ENCODE measurements at places on chromosomes 16 and 17.

GRCh38 chr17:4696437-4696805, 7.5 kb downstream of the PELP1 start:
- no peak for DNase-seq

GRCh38 chr17:14330492-14330962, 29.6 kb downstream of the HS3ST3B1 start:
- DNase-seq: no peak

- DNase-seq: no peak
Observed at GRCh38 chr16:54744998-54745397, 185.7 kb upstream of the IRX5 start.

- no peak for DNase-seq
Observed at GRCh38 chr17:59149051-59149450, 5.9 kb downstream of the SKA2 start.

DNA sequence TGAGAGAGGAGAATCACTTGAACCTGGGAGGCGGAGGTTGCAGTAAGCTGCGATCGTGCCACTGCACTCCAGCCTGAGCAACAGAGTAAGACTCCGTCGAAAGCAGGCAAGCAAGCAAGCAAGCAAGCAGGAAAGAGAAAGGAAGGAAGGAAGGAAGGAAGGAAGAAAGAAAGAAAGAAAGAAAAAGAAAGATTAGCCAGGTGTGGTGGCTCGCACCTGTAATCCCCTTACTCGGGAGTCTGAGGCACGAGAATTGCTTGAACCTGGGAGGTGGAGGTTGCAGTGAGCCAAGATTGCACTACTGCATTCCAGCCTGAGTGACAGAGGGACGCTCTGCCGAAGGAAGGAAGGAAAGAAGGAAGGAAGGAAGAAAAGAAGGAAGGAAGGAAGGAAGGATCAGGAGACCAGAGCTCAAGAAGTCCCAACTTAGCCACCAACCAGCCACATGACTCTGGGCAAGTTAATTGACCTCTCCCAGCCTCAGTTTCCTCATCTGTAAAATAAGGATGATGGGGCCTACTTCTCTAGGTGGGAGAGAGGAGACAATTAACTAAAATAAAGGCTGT, 6.5 kb downstream of the GFAP start:
- DNase-seq: no peak

GRCh38 chr16:29663016-29663806, at the start of gene SPN:
Gene SPN (plus strand): TSS chr16:29663247. CDS start chr16:29663729, 482 bp downstream.
- peak; percentile 75 for DNase-seq

DNA sequence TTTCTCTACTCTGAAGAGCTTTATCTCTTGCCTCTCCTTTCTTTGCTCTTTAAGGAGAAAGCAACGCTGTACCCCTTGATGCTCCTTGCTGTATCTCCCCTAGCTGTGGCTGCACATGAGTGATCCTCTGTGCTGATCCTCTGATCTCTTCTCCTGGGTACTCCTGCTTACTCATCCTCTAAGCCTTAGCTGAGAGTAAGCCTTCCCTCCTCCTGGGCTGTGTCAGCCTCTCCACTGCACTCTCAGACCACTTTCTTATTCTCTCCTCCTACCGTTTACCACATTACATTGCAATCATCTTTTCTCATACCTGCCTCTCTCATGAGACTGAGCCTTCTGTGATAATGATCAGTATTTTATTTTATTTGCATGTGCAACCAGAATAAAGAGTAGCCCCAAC, 25.1 kb downstream of the SOX9 start:
- no peak for DNase-seq

- no peak for DNase-seq
Observed at GRCh38 chr17:8338753-8339140, 893 bp upstream of the ODF4 start.

- DNase-seq: no peak
Observed at GRCh38 chr16:20285993-20286499, 41.3 kb downstream of the GP2 start.

- DNase-seq: no peak
Observed at GRCh38 chr17:44865931-44866330, 18.2 kb downstream of the HIGD1B start.

- DNase-seq: peak; percentile 32
Observed at GRCh38 chr17:17236295-17237025, 508 bp downstream of the FLCN start.

DNA sequence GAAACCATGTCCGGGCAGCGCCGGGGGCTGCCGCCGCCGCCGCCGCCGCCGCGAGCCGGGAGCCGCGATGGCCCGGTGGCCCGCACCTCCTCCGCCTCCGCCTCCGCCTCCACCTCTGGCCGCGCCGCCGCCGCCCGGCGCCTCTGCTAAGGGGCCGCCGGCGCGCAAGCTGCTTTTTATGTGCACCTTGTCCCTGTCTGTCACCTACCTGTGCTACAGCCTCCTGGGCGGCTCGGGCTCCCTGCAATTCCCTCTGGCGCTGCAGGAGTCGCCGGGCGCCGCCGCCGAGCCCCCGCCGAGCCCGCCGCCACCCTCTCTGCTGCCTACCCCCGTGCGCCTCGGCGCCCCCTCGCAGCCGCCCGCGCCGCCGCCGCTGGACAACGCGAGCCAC, 587 bp downstream of the HS3ST4 start:
- no peak for DNase-seq

GRCh38 chr17:74647871-74648672, 24.5 kb upstream of the CD300E start:
- no peak for DNase-seq

DNA sequence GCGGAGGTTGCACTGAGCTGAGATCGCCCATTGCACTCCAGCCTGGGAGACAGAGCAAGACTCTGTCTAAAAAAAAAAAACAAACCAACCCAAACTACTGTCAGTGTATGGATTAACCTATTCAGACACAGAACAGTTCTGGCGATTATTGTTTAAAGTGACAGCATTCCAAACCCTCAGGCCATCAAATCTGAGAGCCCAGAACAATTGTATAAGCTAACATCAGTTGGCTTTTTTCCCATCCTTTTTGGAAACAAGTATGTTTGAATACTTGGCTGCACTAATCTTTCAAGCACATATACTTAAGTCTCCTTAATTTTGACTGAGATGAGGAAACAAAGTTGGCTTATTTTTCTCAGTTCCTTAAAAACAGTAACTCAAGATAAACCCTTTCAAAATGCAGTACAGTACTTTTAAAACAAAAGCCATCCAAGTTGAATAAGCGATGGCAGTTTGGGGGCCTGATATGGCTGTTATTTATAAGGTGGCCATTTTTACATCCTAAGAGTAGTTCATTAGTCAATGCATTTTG, 1.4 kb downstream of the ZSWIM7 start:
- no peak for DNase-seq

DNA sequence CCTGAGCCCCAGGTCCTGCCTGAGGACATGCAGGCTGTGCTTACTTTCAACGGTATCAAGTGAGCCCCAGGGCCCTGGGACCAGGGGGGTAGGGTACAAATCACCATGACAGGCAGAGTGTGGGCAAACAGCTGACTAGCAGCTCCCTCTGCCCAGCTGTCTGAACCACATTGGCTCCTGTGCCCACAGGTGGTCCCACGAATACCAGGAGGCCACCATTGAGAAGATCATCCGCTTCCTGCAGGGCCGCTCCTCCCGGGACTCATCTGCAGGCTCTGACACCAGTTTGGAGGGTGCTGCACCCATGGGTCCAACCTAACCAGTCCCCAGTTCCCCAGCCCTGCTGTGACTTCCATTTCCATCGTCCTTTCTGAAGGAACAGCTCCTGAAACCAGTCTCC, 10.0 kb downstream of the SLC46A1 start:
- DNase-seq: no peak

DNA sequence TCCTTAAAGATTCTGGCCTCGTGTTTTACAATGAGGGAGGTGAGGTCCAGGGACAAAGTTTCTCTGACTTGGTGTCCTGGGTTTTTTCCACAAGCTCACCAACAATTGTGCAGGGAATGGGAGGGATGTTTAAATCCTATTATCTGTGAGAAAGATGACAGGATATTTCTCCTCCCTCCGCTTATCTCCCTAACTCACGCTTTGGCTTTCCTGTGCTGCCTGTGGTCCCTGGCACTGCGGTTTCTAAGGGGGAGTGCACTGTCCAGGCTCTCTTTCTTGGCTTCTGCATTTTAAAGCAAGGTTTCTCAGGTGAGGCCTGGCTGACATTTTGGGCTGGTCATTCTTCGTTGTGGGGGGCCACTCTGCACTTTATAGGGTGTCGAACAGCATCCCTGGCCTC, 16.4 kb downstream of the GGA3 start:
- DNase-seq: no peak

DNA sequence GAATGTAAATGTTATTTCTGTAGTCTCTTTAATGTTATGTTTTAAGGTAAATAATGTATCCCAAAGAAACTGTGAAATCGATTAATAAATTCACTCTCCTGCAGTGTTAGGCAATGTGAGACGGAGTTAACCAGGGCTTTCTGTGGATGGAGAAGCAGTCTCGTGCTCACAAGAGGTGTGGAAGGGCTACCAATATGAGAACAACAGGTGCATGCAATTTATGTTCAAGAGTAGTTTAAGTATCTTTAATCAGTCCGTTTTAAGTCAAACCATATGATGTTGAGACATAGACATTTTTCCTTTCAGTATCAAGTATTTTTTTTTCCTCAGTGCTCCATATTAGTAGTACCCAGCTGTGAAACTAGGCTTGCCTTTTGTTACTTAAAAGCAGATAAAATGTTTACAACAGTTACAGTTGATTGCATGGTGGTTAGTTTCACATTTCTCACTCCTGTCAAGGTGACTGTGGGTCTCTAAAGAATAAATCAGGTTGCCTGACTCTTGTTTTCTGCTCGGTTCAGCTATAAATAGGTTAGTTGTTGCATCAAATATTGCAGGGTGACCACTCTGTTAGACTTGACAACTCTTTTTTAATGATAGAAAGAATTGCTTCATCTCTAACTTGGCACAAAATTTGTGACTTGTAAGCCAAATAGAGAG, 54.4 kb downstream of the COX10 start:
- peak; percentile 51 for DNase-seq

GRCh38 chr16:50067290-50067853, 1.6 kb downstream of the HEATR3 start:
- DNase-seq: peak; percentile 47

- DNase-seq: no peak
Observed at GRCh38 chr17:39813631-39814030, 50.5 kb downstream of the IKZF3 start.

DNA sequence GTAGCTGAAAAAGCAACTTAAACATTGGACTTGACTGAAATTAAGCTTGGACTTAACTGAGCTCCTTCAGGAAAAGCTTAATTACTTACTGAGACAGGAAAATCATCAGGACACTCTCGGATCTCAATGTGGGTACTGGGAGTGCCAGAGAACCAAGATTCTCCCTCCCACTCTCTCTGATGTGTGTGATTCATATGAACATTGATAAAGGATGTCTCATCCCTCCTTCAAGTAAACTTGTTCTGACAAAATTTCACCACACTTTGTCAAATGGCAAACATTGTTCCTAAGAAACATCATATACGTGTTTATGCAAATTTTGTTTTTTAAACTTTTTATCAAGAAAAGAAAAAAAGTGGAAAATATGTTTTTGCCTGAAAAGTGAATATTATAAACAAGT, 4.1 kb upstream of the SLFN5 start:
- DNase-seq: no peak

DNA sequence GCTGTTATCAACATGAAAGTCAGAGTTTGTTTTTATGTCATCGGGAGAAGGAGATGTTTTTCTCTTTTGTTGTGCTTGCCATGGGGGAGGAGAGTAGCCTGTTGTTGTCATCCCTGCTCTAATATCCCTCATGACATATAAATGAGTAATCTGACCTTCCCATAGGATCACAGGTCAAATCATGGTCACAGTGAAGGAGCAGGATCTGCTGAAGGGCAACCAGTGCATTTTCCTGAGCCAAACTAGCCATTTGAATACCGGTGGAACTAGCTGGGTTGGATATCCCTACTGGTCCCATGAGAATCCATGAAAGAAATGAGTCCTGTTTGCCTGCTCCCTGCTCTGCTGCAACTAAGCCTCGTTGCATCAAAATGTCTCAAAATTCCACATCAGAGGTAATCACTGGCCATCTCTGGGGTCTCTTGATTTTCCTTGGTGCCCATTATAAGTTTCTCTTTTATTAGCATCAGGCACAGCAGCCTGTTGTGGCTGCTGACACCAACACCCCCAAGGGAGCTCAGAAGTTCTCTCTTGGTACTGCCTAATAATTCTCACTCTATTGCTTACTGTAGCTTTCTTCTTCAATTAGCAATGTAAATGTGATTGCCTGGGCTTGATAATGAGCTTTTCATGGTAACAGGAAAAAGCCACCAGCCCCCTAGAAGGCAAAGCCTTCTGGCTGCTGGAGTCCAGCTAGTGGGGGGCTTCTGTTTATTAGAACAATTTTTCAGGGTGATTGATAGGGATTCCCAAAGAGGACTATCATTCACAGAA, 211.4 kb upstream of the ERCC4 start:
- no peak for DNase-seq

GRCh38 chr17:12794919-12795532, 5.7 kb downstream of the ARHGAP44 start:
- DNase-seq: no peak

- no peak for DNase-seq
Observed at GRCh38 chr17:73352261-73352660, 40.5 kb upstream of the CDC42EP4 start.

- DNase-seq: no peak
Observed at GRCh38 chr16:52494145-52494544, 52.8 kb downstream of the TOX3 start.

GRCh38 chr17:42282478-42283080, 5.7 kb upstream of the STAT5A start:
- no peak for DNase-seq

- DNase-seq: no peak
Observed at GRCh38 chr17:80296221-80296620, 35.6 kb downstream of the RNF213 start.
